ENCODE measurements at places on chromosomes 4 and X. TPM values are rescaled to one million over a fixed set of nuclear protein-coding genes. Genes with fewer than 3 reads are reported as not detected.

The DMRTC1 gene
- total RNA-seq: not detected

The SLC9B1 gene
- total RNA-seq: 0.28 TPM

The RPS6KA3 gene
- 51.1 TPM for total RNA-seq

The CCKAR gene
- total RNA-seq: not detected

- peak; percentile 23 for DNase-seq
Observed at GRCh38 chrX:103254171-103254824, 657 bp downstream of the TCEAL8 start.

GRCh38 chr4:187141101-187141500 lies 417.4 kb upstream of the FAT1 start:
- DNase-seq: peak; percentile 31

- DNase-seq: peak; percentile 13
Observed at GRCh38 chrX:51459125-51459524, 37.3 kb downstream of the NUDT11 start.

GRCh38 chr4:69056150-69056549 lies 40.1 kb upstream of the UGT2B7 start:
- DNase-seq: no peak

GRCh38 chr4:67658302-67658701 lies 42.7 kb downstream of the UBA6 start:
- DNase-seq: no peak

DNA sequence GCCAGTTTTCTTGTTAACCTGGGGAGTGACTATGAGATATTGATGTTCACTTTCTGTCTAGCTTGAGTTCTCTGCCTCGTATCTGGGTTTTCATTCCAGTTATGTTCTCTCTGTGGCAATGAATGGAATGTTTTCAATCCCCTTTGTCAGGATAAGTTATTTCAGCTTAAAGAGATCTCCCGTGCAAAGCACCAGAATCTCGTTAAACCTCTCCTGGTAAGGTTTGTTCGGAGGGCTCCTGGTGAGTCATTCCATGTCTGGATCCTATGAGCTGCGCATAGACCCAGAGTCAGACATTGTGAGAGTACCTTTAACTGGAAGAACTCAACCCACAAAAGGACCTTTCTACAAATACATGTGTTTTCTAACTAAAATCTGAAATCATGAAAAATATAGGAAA lies 51.0 kb downstream of the KDR start:
- DNase-seq: no peak

DNA sequence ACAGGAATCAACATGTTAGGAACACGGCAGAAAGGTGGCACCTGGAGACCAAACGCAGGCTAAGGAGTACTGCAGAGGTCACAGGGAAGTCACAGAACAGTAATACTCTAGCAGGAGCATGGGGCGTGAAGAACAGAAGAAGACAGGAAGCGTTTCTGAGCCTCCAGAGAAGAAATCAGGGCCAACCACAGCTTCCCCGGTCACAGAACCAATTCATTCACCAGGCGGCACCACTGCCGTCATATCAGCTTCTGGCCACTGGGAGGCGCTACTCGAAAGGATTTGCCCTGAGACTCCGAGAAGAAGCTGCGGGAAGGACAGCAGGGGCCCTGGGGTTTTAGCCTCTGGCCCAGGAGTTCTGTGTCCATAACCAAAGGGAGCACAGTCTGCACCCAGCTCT lies 78.0 kb upstream of the DRD5 start:
- DNase-seq: no peak

GRCh38 chrX:31154946-31155345 lies 83.1 kb upstream of the FTHL17 start:
- DNase-seq: no peak

DNA sequence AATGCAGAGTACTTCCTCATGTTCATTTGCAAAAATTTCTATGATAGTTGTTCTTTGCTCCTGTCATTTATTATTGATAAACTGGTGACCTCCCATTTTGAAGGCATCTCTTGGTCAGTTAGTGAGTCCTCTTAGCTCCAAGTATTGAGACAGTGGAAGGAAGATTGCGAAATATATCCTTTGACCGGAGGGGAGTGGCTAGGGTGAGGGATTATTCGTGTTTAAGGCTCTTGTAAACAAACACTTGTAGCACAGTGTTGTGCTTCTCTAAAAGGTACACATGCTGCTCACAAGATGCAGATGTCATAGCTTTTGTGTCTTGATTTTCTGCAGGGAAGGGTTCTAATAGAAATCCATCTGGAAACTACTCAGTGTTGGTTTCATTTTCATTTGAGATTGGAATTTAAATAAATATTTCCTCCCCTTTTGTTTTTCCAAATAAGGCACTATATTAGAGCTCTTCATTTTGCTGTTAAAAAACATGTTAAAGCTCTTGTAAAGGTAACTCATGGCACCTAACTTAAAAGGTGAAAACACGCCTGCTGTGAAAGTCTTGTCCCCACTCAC lies 21.8 kb downstream of the TXLNG start:
- DNase-seq: peak; percentile 68

GRCh38 chr4:101271516-101271915 lies 75.8 kb downstream of the PPP3CA start:
- DNase-seq: peak; percentile 31

All from IMR-90 (cell line).